ENCODE measurements at places on chromosomes 12 and 14. TPM values are rescaled to one million over a fixed set of nuclear protein-coding genes. Genes with fewer than 3 reads are reported as not detected.

Gene KRT74
- not detected for polyA plus RNA-seq

Gene TRIM9
- polyA plus RNA-seq: 1.2 TPM

DNA sequence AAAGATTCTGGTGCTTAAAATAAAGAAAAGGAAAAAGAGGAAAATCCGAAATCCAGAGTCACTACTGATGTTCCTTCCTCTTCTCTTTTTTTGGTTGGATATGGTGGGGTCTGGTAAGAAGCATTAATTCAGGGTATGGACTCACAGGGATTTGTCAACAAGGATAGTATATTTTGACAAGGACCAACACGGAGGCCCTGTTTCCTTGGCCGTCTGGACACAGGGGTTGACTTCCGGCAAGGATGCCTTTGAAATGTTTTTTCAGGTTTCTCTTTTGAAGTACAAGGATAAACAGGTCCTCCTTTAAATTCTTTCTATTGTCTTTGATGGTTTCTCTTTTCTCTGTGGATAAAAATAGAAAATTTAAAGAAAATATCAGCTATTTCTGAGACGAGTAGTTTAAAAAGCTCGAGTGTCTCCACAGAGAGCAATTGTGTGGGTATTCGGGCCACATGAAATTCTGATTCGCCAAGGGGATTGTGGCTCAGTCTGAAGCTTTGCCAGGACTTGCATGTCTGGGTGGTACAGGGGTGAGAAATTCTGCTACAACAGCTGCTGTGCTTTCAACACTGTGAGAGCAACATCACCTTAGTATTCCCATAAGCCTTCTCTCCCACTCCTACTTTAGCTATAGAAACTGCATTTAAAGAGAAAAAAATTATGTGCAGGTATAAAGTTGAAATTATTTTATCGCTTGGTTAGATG is 88.5 kb upstream of the CSRP2 start:
- DNase-seq: no peak

GRCh38 chr14:91835920-91836843 is 31.2 kb downstream of the TC2N start:
- DNase-seq: peak; percentile 52
